ENCODE measurements at places on chromosomes 3 and 15.

DNA sequence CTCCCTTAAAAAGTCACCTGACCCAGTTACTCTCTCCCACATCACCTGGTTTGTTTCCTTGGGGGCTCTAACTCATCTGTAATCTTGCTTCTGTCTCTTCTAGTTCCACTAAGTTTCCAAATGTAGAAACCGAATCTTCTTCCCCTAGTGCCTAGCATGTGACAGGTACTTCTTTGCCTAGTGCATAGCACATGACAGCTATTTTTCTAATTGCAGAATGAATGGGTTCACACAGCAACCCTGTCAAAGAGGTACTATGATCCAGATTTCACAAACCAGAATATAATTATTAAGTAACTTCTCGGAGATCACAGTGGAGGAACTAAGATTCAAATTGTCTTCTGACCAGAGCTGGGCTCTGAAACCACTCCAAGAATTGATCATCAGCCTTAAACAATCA, 7.4 kb downstream of the DPH3 start:
- no peak for DNase-seq

DNA sequence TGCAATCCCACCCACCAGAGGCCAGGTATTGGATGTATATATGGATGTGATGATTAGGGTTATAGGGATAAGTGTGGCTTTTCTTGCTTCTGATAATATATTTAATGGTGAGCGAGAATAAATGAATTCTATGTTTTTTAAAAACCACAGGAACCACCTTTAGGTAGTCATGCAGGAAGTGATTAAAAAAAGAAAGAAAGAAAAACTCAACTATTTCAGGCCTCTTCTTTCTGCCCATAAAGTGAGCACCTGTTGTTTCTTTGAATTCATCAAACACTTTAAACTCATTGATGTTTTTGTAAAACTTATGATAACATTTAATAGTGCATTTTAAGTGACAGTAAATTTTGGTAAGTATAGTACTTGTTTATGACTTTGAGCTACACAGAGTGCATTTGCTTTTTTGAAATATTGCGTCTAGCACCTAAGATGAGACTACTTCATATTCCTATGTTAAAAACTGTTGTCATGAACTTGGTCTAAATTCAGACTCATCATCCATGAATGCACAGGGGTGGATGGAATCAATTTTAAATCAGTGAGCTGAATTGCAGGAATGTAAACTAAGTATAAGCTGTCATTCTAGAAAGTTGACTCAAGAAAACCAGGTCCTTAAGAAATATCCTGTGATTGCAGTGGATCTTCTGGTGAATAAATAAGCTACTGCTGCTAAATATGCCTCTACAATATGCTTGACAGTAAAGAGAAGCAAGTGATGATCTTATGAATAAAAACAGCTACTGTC, 764.4 kb upstream of the NECTIN3 start:
- no peak for DNase-seq

DNA sequence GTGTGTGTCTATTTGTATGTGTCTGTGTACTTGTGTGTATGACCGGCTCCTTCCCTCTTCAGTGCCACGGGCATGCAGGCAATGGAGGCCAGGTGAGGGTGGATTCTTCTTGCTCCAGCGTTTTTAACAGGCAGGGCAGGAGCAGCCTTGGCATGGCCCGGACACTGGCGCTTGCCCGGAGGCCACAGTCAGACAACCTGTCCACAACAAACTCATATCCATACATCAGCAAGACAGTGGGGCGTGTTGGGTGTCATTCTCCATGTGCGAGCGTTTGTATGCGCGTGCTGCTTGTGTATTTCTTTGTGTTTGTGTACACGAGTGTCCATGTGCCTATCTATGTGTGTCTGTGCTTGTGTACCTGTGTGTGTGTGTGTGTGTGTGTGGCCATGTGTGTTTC, 29.8 kb downstream of the PTH1R start:
- no peak for DNase-seq

DNA sequence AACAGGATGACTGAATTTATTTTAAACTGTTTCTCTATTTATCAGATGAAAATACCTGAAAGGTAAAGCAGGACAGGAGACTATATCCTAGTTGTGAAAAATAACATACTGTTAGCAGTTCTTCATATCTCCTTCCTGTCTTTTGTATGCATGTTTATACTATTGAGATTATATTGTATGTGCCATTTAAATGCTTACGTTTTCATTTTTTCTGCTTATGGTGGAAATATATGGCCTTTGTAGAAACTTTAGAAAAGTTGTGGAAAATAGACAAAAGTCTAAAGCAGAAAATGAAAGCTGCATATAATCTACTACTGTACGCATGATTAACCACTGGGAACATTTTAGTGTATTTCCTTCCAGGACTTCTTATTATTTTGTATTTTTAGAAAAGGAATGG, 2.1 kb upstream of the PPM1L start:
- DNase-seq: no peak

DNA sequence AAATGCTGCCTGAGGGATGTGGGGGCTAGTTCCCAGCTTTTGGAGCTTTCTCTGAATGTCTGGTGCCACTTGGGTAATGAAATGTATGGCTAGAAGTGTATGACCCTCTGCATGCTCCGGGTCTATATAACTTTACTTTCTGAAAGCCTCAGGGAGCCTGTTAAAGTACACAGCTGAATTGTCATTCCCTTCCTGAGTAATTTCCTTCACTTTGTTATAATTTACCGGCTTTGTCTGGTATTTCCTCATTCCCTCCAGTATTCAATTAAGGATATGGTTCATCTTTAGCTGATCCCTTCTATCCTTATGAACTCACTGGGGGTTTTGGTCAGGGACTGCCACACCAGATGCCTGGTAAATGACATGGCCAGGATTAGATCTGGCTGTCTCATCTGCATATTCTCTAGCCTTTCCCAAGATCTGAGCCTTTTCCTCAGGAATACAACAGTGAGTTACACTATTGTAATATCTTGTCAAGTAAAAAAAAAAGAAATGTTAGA, 620.3 kb downstream of the ZPLD1 start:
- DNase-seq: no peak

DNA sequence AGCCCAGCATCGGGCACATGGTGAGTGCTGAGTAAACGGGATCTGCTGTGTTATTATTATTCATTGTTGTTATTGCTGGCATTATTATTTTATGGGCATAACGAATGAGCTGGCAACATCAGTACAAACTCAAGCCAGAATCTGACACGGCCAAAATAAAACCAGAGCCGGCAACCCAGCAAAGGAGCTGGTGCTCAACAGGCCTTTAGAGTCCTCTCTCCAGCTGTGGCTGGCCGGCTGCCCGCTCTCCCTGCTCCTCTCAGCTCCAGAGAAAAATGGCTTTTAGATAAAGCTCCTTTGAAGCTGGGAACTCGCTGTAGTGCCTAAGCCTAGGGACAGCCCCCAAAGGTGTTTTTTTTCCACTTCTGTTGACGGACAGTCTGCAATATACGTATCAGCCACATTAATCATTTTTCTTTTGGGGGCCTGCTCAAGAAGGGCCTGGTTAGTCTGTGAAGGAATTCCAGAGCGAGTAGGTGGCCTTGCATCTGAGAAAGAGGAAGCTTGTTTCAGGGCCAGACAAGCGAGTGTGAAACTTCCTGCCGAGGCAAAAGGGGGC, 193.9 kb upstream of the UBE2E1 start:
- DNase-seq: no peak

DNA sequence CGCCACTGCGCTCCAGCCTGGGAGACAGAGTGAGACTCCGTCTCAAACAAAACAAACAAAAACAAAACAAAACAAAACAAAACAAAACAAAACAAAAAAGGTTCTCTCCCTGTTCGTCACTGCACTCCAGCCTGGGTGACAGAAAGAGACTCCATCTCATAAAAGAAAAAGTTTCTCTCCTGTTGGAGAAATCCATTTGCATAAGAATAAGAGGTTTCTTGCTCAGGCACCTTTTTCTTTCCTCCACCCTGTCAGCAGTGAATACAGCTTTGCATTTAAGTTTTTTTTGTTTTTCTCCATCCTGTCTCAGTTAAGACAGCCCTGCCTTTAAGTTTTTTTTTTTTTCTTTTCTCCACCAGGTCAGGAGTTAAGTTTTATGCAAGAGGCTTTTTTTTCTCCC, 109.5 kb downstream of the DPH6 start:
- no peak for DNase-seq

DNA sequence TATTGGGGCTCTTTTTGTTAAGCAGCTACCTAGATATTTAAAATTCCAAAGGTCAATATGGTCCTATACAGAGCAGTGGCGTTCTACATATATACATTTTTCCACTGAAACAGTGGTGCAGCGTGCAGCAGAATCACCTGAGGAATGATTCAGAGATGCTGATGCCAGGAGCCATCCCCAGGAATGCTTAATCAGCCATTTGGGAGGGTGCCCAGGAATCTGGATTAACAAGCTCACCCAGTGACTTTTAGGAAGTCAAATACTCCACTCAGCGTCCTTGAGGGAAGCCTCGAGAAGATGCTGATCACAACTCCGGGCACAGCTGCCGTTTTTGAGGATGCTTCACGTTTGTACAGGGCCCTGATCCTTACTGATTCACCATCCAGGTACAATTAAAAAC, 82.6 kb upstream of the ARHGEF3 start:
- DNase-seq: no peak

GRCh38 chr15:74933573-74933972, 4.3 kb downstream of the COX5A start:
- no peak for DNase-seq

DNA sequence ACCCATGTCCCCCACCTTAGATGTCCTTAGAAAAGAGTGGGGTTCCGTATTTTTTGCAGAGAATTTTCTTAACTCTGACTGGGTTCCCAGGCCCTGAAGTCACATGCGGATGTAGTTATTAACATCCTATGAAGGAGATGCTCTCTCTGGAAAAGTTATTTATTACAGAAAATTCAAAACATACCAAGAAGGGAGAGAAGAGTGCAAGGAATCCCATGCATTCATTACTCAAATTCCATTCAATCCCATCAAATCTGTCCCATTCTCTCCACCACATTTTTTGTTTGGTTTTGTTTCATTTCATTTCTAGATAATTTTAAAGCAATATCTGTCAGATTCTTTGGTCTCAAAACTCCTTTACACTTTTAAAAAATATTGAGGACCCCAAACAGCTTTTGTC, 34.3 kb upstream of the ANKRD34C start:
- no peak for DNase-seq

GRCh38 chr3:46466273-46466672, 1.6 kb upstream of the LTF start:
- DNase-seq: no peak

GRCh38 chr15:76577879-76578512, 241.4 kb downstream of the ISL2 start:
- no peak for DNase-seq

DNA sequence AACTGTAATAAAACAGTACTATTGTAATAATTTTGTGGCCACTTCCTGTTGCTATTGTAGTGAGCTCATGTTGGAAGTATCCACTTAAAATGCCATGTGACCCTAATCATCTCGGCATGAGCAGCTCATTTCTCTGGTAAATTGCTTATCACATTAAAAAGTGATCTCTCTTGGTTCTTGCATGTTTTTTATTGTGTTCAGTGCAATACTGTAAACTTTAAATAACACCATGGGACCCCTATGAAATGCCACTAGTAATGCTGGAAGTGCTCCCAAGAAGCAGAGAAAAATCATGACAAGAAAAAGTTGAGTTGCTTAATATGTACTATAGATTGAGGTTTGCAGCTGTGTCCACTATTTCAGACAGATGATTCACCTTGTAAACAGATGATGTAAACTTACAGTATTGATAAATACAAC, 45.6 kb downstream of the NMD3 start:
- no peak for DNase-seq

DNA sequence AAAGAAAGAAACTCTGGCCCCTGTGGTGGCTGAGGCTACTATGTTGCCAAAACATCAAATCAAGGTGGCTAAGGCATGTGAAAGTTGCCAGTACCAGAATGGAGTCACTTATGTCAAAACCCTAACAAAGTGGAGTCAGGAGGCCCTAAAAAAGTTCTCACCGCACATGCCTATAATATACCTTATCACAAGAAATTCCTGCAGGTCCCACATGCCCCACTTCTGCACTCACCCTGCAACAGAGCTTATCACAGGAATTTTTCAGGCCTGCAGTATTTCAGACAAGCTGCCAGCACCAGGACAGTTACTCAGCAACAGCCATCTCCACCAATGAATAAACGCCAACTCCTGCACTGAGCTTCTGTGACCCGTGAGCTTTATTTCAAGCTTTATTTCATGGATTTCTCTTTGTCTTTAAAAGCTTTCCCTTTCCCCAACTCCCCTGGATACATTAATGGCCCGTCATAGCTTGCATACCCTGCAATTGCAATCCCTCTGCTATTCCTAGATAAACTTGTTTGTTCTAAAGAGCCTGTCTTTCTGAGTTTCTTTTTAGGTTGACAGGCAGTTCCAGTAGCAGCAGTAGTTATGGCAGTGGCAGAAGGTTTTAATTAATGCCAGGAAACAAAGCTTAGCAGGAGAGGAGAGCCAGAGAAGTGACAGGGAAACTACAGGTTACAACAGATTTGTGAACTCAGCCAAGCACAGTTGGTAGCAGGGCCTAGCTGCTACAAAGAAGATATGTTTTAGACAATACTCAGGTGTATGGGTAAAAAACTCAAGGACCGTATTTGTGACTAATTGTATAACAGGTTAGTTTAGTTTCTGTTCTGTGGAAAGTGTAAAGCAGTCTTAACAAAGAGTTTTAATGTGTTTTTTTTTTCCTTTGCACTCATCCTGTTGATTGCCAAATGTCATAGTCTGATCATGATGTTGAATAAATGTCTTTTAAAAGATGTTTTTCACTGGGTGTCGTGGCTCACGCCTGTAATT, 15.9 kb upstream of the TMEM42 start:
- no peak for DNase-seq

Measured in KG1 (cell line).